ENCODE measurements at places on chromosomes 12 and 14.

DNA sequence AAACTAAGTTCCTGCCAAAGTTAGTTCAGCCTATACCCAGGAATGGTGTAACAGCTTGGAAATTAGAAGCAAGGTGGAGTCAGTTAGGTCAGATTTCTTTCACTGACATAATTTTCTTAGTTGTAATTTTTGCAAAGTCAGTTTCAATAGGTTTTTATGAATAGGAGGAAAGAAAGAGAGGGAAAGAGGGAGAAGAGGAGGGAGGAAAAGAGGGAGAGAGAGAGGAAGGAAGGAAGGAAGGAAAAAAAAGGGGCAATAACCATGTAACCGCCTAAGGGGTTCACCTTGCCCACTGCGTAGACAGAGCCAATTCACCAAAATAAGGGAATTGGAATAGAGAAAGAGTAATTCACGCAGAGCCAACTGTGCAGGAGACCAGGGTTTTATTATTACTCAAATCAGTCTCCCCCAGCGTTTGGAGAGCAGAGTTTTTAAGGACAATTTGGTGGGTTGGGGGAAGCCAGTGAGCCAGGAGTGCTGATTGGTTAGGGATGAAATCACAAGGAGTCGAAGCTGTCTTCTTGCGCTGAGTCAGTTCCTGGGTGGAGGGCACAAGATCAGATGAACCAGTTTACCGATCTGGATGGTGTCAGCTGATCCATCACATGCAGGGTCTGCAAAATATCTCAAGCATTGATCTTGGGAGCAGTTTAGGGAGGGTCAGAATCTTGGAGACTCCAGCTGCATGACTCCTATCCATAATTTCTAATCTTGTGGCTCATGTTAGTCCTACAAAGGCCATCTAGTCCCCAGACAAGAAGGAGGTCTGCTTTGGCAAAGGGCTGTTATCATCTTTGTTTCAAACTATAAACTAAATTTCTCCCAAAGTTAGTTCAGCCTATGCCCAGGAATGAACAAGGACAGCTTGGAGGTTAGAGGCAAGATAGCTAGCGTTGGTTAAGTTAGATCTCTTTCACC lies 126.0 kb upstream of the AMIGO2 start:
- no peak for DNase-seq

DNA sequence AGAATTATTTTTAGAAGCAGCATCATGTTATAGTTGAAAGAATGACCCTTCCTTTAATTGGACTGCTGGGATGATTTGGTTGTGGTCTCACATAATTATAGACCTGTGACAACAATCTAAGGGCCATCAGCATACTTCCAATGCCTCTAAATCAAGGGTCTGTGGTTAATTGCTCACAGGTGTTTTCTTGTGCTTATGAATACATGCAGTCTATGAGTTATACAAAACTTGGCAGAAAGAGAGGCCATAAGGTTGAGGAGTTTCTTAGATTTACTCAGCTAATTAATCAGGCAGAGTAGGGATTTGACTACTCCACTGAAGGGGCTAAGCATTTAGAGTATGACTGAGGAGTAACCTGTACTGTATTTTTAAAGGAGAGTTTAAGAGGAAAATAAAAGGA lies 37.0 kb upstream of the FRMD6 start:
- no peak for DNase-seq

- no peak for DNase-seq
These were observed 222.9 kb upstream of the LMO3 start for GRCh38 chr12:16828891-16829290.

GRCh38 chr14:105475269-105476096 lies 862 bp downstream of the CRIP2 start:
- DNase-seq: no peak

DNA sequence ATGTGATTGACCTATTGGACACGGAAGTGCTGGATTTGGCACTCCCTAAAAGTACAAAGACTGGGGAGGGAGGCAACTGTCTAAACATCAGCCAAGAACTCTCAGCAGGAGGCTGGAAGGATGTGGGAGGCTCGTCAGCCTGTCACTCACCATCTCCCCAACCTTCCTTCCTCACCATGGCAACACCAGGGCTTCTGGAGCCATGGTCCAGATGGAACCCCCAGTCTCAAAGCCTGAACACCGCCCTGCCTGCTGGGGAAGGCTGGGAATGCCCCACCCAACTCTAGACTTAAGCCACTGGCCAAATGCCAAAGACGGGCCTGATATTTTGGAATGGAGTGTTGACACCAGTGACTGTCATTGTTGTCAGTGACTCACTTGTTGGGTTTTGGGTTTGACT lies 55.3 kb downstream of the GALNT16 start:
- DNase-seq: no peak

DNA sequence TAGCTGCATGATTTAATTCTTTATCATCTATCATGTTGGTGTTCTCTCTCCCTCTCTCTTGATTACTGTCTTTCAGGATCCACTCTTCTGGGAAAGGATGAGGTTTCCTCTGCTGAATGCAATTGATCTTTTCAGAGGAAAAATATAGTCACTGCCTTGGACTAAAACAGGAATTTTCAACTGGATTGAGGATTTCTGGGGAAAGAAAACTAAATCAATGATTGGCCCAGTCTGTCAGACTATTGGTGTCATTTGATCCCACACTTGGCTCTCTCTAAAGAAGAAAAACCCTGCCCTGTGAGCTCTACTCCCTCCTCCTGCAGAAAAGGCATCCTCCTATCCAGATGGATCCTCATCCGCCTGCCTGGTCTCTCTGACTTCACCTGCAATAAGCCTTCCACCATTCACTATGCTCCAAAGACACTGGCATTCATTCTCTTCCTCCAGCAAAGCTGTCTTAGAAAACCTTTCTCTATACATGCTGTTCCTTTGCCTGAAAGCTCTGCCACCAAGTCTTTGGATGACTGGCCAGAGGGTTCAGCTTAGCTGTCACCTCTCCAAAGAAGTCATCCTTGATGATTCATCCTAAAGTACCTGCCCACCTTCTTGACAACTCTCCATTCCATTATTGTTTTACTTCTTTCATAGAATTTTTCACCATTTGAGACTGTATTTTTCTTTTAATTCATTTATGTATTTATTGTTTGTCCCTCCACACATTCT lies 127.7 kb upstream of the CAND1 start:
- no peak for DNase-seq

- DNase-seq: no peak
These were observed 114.1 kb downstream of the RFLNA start for GRCh38 chr12:124408822-124409517.

GRCh38 chr12:103850429-103850828 lies 9.4 kb upstream of the NT5DC3 start:
- DNase-seq: no peak

DNA sequence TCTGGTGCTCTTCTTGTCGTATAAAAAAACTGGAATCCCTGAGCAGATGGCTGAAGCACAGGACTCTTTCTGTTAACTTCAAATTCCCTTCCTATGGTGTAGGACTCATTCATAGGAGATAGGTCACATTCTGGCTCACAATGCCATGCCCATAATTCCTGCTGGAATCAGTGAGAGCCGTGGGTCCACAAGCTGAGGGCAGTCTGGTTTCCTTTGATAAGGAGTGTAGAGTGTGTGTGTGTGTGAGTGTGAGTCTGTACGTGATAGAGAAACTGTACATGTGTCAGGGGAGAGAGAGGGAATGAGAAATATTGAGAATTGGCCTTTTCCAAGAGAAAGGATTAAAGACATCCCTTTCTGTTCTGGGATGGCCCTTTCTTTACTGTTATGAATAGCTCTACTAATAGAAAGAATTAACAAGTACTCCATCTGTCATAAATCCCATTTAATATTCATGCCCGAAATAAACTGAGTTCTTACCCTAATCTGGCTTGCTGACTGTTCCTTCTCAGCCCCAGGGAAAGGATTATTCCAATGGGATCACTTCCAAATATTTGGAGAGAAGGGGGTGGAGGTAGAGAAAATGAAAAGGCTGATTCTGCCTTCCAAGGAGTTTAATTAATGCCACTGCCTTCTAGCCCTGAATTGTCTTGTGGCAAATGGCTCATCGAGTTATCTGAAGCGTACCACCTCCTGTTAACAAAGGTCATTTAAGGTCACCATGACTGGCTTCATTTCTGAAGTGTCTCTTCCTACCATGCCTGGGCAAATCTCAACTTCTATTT lies 79.0 kb downstream of the TMX1 start:
- no peak for DNase-seq

- DNase-seq: no peak
These were observed 132.7 kb upstream of the DDHD1 start for GRCh38 chr14:53285821-53286220.

DNA sequence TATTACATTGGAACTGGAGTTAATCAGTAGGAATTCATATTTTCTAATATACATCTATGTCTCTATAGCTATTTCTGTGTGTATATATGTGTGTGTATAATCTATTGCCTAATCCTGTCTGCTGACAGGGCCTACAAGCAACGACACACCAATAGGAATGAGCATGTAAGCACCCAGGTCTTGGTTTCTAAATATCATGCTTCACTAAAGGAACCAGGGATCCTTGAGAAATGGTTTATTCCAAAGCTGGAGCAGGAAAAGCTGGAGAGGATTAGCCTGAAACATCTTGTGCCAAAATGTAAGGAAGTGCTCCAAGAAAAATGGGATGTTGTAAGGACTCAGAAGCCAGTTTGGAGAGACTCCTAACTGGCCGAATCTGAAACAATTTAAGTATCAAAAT lies 29.3 kb upstream of the LGALS3 start:
- no peak for DNase-seq

GRCh38 chr12:16634786-16635185 lies 28.8 kb upstream of the LMO3 start:
- DNase-seq: no peak

DNA sequence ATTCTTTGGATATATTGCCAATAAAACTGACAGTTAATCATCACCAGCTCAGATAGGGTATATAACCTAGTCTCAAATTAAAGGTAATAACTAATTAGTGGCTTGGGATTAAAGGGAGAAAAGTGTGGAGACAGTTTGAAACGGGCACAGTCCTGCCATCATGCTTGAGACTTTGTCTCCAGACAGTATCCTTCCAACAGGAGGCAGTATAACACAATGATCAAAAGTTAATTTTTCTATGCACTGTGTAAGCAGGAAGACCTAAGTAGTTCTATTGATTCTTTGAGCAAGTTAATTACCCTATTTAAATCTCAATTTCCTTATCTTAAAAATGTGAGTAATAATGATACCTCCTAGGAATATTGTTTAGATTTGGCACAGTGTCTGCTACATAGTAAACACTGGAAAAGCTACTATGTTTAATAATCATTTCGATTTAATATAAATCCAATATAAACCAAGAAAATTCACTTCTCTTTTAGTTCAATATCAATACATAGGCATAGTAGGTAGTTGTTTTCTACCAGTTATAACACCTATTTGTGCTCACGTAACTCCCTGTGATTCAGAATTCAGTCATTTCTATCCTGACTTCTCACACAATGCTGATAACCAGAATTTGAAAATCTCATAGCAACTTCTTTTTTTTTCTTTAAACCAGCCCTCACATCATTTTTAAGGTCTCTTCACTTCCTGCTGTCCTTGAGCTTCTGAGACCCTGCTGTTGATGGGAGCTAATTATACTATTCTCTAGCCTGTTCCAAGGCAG lies 53.7 kb downstream of the GALNT4 start:
- DNase-seq: no peak

DNA sequence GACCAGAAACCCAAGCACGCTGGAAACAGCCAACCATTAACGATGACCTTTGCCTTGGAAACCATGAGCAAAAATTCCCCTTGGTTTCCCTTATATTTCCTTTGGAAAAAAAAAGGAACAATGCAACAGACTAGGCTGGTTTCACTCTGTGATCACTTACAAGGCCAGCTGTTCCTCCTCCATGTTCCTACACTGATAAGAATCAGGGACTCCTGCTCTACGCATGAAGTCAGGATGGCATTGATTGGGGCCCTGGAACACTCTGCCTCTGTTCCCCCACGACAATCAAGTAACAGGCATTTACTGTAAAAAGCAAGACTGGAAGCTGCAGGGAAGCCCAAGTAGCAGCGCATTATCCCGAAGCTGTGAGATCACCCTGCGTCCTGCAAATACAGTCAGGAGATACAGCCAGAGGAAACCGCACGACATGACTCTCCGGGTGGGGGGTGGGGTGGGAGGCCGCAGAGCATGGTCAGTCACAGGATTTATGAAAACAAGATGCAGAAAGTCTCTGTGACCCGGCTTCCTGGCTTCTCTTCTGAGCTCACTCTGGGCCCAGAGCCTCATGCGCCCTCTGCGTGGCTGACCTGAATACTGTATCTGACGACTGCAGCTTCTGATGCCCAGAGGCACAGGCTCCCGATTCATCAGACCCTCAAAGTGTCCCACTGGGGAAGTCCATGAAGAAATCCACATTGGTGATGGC lies 31.1 kb downstream of the SSH1 start:
- no peak for DNase-seq

GRCh38 chr12:105036937-105037649 lies 47.2 kb downstream of the ALDH1L2 start:
- DNase-seq: no peak

DNA sequence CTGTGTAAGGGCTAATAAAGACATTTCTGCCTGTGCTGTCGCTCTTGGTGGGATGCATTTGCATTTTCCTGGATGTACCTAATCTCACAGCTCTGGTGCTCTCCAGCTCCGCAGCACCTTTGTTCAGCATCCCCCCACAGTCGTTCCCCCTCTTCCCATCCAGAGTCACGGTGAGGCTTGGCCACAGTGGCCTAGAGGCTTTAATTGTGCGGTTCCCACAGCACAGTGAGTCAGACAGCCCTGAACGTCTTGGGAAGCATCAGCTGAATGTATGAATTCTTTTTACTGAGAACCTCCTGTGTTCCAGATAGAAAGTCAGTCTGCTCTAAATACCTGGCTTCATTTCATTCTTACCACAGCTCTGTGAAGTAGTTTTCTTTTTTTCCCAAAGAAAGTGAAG lies 28.7 kb downstream of the MLXIP start:
- no peak for DNase-seq

DNA sequence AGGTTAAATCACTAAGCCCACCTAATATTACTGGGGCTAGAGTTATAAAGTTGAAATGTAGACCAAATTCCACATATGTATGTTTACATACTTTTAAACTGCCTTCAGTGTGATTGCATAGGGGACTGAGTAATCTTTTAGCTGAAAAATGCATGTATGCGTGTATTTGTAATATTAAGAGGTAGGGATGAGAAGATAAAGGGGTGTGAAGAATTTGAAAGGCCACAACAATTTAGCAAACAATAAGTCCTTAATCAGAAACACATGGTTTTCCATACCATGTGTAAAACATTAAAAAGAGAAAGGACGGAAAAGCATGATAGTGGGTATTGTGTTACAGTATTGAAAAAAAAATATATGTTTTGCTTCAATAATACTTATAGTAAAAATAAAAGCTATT lies 919.9 kb upstream of the FLRT2 start:
- DNase-seq: no peak
